Activated CD4-positive, alpha-beta T cell treated with anti-CD3 and anti-CD28 coated beads, Interleukin-2, amount 50 U/mL, for 4 hours (primary cell): ENCODE measurements at places on chromosomes 2 and 18.

GRCh38 chr2:13481201-13481600 lies 764.5 kb downstream of the TRIB2 start:
- no peak for DNase-seq

DNA sequence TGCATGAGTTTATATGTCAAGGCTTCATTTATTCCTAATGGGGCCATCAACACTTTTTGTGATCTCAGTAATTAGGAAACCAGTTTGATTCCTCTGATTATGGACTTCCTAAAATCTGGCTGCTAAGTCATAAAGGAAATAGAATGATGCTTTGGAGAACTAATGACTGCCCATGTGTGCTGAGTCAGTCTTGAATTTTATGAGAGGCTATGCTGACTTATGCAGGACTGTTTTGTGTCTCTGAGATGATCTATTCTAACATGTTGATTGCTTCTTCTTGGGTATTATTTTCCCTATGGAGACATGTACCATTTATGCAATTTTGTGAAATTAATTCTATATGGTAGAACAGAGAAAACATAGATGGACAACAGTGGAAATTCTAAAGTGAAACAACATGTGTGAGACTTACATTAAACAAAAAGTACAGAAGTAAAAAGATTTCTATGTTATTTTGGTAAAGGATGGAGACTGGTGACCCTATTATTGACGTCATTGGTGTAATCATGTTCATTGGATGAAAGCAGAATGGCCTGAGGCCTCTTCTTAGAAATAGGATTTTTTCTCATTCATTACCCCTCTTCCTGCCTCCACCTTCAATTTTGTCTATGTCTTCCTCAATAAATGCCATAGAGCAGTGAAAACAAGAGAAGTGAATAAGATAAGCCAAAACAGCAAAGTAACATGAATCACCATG lies 1658.2 kb upstream of the PIK3C3 start:
- DNase-seq = no peak

GRCh38 chr2:120906914-120907313 lies 171.2 kb downstream of the GLI2 start:
- no peak for DNase-seq

DNA sequence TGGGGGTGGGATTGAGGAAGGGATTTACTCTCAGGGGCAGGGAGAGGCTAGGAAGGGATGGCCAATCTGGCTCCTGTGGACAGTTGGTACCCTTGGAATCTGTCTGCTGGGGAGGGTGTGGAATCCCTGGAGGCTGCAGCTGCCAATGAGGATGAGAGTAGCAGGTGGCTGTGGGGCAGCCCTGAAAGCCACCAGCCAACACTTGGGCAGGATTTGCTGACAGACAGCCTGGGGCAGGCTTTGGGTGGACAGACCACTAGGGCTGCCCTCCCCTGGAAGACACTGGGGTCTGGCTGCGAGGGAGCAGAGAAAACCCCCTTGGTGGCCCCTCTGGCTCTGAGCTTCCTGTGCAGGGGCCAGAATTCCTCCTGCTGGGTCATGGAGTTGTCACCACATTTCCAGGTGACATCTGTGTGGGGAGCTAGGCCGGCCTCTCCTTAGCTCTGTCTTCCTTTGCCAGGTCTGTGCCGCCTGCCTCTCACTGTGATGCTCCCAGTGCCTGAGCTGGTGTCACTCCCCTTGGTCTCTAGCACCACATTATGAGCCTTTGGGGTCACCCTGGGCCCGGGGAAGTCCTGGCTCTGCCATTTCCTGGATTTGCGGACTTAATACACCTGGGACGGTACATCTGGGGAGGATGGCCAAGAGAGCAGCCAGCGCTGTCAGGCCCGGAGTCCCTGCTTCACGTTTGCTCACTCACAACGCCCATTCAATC lies 13.4 kb upstream of the ARHGEF4 start:
- no peak for DNase-seq

GRCh38 chr18:23243178-23243577 lies 107.9 kb downstream of the CABLES1 start:
- no peak for DNase-seq

DNA sequence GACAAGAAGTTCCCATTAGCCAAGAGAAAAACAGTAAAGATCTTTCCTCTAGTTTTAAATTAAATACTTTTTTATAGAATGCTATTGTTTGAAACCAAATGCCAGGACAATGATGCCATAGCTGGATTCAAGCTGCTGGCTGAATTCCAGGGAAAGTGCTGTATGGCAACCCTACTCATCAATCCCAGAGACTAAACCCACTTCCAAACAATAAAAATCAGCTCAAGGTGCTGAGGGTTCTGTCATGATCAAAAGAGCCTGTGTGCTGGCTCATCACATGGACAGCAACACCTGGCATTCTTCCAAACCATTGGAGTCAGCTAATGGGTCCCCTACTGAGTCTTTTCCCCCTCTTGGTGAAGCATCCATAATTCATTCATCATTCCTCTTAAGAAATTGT lies 53.7 kb upstream of the PARD3B start:
- no peak for DNase-seq

DNA sequence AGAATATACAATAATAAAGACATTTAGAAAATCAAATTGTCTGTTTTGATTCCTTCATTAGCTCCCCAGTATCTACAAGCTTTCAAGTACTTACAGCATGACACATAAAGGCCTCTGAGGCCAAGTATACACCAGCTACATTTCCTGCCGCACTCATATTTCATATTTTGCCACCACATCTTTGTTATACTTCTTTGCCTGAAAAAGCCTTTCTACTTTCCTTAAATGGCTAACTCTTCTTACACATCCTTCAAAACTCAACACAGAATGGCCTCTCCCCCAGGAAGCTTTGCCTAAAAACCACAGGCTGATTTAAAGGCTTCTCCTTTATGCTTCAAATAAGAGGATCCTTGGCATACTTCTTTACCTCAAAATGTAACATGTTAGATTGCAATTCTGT lies 4.5 kb downstream of the STK17B start:
- no peak for DNase-seq

DNA sequence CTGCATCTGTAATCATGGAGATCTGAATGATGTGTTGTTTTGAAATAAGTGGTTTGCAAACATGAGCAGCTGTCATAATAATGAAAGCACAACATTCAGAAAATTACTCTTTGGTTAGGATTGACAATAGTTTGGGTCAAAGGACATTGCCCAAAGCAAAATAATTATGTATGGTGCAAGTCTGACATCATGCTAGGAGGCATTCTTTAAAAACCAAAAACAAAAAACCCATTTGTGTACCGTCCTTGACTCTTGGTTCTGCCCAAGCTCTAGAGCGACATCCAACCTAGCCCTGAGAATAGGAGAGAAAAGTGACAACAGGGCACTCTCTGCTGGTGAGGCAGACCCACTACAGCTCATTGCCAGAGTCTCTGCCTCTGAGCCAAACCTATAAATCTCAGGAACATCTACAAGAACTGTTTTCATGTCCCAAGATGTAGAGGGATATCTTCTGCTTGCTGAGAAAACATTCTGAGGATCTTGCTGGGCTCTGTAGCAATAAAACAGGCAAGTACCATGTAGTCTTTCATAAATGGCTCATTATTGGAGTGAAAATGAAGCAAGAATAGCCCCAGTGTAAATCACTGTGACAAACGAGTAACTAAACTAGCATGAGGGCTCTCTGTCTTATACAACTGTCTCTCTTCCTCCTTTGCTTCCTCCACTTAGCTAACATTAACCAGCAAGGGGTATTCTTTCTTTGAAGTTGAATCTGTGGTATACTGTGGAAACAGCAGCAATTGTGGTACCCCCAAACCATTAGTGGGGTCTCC lies 266.8 kb upstream of the CXCR4 start:
- peak; percentile 44 for DNase-seq

- no peak for DNase-seq
Observed at GRCh38 chr2:143068509-143068908, 60.7 kb upstream of the ARHGAP15 start.

DNA sequence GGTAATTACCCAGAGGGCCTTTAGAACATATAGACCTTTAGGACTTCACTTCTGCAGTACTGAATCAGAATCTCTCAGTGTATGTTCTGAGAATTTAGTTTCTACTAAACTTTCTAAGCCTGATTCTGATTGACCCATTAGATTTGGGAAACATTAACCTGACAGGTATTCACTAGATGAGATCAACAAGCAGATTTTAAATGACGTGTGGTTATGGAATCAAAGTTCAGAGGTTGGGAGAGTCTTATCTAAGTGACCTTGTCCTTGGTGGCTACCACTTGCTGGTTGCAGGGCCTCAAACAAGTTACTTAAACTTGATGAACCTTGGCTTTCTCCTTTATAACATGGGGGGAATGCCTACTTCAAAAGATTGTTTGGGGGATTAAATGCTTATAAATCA lies 198.7 kb downstream of the PDE11A start:
- no peak for DNase-seq

GRCh38 chr2:234630801-234631261 lies 133.9 kb upstream of the ARL4C start:
- no peak for DNase-seq

- DNase-seq = no peak
Observed at GRCh38 chr2:4269885-4270284, 566.5 kb downstream of the DCDC2C start.

DNA sequence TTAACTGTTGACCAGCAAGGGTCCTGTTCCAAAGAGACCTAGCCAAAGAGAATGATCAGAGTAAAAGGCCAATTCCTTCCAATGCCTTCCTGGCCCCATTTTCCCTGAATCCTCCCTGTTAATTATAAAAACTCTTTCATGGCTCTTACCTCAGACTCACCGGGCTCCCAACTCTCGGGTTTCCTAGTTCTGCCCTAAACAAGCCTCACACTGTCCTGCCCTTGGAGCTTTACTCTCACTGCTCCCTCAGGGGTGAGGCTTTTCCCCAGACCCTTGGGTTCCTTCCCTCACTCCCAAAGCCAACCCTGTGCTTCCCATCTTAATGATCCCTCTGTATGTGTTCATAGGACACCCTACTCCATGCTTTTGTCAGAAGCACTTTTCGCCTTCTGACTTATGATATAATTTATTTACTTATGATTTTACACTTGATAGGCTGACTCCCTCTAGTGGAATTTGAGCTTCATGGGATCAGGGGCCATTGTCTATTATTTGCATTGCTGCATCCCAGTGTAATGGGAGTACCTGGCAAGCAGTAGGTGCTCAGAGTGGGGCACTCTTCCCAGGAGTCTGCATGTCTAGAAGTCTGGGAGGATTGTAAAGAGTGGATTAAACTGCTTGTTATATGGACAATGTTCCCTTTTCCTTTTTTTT lies 29.9 kb upstream of the ZNG1B start:
- no peak for DNase-seq

DNA sequence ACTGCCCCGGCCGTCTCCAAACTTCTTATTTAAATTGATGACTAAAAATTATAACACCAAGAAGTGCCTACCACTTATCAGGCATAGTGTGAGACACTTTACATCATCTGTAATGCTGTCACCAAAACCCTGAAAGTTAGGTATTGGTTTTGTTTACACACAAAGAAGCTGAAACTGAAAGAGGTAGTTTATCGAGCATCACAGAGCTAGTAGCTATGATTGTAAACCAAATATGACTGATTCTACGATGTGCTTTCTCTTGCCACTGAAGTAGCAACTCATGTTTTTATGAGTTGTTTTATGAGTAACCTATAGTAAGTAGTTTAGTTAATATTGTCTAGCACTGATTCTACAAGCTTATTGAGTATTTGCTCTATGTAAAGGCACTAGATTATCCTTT lies 31.5 kb downstream of the DYNC1I2 start:
- DNase-seq = no peak

DNA sequence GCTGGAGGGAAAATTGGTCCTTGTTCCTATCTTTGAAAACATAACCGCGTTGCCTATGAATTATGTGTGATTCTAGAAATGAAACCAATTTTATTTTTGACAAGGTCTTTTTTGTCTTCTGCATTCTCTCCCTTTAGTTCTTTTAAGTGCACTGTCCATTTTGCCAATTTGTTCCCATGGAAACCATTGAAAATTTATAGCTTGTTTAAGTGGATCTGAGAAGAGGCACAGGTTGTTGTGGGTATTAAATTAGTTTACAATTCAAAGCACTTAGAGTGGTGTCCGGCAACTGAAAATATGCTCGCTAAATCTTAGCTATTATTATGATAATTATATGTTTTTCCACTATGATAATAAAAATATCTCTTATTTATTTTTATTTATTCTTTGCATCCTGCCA lies 107.5 kb upstream of the FSHR start:
- DNase-seq = no peak

- DNase-seq = no peak
Observed at GRCh38 chr2:44940732-44941464, 604 bp upstream of the SIX3 start.

GRCh38 chr2:137928547-137929518 lies 35.4 kb upstream of the HNMT start:
- DNase-seq = no peak

DNA sequence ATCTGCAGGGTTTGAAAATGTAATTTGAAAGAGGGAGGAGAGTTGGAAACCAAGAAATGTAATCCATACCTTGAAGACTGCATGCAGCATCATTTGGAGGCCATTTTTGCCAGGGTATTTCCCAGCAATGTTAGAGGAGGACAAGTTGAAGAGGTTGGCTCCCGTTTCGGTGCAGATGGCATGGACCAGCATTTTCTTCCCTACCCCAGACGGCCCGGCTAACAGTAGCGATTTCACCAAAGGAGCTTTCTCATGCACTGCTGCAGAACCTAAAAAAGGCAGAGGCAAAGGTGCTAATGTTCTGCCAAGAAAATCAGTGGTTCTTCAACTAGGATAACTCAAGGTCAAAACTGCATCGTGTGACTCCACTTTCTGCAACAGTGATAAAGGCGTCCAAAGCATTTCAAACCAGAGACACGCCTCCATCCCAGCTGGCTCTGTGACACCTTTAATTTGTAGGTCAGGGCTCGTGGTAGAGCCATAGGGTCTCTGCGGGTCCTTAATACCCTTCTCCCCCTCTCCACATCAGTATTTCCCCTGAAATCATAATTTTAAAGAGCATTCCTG lies 99.6 kb upstream of the ASB18 start:
- DNase-seq = no peak

DNA sequence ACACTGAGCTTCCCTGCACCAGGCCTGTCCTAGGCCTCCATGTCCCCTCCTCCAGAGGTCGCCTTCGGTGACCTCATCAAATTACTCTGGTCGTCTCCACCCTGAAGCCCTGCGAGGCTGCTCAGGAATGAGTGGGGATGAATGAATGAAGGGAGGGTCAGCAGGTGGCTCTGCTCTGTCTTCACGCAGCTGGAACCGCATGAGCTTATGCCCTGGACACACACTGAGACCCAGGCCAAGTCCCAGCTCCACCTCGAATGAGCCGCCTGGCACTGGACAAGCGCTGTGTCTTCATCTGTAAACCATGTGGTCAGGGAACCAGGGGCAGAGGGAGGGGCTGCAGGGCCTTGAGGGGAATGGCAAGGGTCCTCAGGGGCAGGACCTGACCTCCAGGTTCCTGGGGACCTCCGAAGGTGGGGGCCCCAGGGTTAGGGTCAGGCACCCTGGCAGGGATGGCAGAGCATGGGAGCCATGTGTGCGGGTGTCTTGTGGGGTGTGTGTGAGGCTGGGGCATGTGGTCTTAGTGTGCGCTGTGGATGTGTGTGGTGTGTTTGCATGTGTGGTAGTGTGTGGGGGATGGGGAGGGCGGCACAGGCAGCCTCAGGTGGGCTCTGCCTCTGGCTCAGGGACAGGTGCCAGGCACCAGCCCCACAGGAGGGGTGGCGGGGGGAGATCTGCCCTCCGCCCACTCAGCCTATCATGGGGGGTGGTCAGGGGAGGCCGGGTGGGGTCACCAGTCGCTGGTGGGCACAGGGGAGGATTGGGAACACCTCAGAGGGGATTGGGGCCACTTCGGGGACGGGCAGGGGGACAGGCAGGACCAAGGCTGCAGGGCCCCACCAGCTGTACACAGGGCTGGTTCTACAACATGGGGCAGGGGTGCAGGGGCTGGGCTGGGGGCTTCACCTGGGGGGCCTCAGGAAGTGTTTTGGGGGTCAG lies 13.9 kb downstream of the ODC1 start:
- DNase-seq = no peak

- no peak for DNase-seq
Observed at GRCh38 chr2:39603436-39603835, 62.3 kb upstream of the TMEM178A start.
